ENCODE measurements at places on chromosomes 4 and X.
A peak's percentile ranks its signal among the peaks of the same experiment; 100 is the strongest.

- ATAC-seq = no peak
These were observed 515.7 kb downstream of the SMARCA1 start for GRCh38 chrX:129007631-129008030.

DNA sequence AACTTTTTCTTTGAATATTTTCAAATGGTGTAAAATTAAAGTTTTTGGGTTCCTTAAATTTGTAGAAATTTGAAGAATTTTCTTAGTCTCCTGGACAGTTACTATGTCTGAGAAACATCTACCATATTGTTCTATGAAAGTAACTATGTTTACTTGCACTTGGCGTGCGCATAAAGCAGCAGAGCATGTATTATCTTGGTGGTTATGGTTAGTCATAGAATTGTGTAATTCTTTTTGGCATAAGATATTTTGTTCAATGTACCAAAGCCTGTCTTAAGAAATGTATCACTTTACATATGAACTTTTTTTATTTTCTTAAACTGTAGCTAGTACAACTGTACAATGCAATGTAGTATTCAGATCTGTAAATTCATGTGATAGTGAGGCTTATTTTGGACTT lies 49.2 kb downstream of the CDS1 start:
- no peak for ATAC-seq

DNA sequence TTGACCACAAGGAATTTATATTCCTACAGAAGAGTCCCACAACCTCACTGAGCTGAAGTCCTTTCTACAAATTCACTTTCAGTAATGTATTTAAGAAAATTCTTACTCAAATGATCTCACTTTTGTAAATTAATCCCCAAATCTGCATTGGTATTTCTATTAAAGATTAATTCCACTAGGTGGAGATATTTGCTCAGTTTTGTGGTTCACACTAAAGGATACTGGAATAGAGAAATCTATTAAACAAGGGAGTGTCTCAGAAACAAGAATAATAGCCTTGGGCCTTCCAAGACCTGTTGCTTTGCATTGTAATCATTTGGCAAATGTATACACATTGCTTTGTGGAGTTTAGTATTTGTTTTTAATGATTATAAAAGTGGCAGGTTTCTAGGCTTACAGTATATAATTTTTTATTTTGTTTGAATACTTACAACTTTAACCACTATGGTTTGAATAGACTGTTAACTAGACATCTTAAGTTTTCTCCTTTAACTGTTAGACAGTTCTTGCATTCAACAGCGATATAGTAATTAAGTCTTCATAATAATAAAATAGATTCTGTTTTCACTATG lies 25.9 kb downstream of the CFAP299 start:
- ATAC-seq = no peak

DNA sequence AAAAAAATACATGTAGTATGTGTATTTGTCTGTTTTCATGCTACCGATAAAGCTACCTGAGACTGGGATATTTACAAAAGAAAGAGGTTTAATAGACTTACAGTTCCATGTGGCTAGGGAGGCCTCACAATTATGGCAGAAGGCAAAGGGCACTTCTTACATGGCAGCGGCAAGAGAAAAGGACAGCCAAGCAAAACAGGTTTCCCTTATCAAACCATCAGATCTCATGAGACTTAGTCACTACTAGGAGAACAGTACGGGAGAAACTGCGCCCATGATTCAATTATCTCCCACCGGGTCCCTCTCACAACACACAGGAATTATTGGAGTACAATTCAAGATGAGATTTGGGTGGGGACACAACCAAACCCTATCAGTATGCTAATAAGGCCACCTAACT lies 137.0 kb upstream of the ELOVL6 start:
- no peak for ATAC-seq

DNA sequence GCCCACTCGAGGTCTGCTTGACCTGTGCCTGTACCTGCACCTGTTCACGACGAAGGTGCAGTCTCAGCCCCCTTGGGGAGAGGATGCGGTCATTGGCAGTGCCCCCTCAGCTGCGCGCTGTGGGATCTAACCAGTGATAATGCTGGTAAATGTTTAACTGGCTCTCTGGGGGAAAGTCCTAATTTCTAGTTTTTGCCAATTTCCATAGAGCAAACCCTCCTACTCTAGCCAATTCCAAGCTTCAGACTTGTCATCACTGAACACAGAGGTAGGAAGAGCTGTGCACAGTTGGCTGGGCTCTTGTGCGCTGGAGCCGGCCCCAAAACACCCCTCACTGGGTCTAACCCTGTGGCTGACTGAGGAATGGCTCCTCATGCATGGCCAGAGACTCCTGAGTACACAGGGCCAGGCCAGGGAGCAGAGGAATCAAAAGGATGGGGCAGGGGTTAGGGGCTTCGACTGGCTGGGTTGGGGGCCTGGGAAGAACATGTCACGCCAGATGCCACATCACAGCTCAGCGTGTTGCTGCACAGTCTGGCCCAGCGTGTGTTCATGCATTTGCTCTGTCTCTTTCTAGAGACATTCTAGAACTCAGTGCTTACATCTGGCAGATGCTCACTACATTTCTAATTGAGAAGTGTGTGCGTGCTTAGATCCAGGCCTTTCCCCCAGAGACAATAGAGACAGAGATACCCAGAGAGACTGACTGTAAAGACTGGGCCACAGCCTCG lies 270.8 kb downstream of the BCOR start:
- ATAC-seq = no peak

GRCh38 chr4:157674699-157675098 lies 454.2 kb downstream of the GRIA2 start:
- no peak for ATAC-seq

DNA sequence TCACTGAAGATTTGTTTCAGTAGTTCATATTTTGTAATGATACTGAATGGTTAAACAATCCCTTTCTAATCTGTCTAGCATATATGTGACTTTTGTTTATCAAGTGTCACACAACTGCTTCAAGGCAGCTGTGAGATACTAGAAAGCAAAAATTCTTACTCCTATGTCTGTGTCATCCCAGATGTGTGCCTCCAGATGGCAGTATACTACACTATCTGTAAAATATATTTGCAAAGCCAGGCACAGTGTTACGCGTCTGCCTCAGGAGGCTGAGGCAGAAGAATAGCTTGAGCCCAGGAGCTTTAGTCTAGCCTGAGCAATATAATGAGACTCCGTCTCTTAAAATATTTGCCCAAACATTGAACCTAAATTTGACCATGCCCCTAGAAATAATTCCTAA lies 4.0 kb downstream of the NUDT10 start:
- peak; percentile 54 for ATAC-seq

- peak; percentile 80 for ATAC-seq
These were observed 7.2 kb upstream of the CPLX1 start for GRCh38 chr4:833156-833555.

- peak; percentile 70 for ATAC-seq
These were observed 62.4 kb downstream of the TRAPPC11 start for GRCh38 chr4:183721207-183722081.

DNA sequence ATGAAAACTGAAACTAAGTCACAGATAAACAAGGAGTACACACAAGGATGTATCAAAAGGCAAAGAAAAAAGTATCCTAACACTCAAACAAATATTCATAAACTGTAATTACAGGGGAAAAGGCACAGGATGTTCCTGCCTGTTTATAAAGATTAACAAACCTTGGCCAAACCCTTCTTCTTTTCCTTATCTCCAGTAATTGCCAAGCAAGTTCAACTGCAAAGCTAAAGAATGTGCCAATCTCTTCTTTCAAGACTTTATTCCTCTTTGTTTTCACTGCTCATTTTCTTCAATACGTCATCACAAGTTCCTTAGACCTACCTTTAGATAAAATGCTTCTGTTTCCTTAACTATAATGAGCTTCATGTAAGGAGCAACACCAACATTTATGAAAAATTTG lies 171.2 kb downstream of the AMELX start:
- ATAC-seq = no peak

GRCh38 chr4:5963611-5964010 lies 54.6 kb downstream of the C4orf50 start:
- ATAC-seq = no peak

DNA sequence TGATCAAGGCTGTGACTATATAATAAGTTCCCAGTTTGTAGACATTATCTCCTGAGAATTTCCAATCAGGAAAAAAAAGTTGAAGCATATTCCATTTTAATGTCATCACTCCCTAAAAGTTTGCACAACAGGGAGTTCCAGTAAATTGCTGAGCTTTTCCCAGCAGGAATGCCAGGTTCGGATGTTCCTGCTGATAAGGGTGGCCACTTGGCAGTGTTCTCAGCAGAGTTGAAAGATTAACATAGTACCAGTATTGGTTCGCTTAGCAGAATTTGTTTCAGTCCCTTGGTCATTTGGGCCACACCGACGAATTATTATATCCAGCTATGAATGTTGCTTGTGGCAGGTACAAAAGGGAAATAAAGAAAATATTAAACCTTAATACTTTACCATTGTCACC lies 5.2 kb upstream of the CXCL2 start:
- no peak for ATAC-seq

DNA sequence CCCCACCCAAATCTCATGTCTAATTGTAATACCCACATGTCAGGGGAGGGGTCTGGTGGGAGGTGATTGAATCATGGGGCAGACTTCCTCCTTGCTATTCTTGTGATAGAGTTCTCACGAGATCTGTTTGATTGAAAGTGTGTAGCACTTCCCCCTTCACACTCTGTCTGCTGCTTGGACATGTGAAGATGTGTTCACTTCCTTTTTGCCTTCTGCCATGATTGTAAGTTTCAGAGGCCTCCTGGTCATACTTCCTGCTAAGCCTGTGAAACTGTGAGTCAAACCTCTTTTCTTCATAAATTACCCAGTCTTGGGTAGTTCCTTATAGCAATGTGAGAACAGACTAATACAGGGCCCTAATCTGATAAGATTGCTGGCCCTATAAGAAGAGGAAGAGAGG lies 1514.8 kb downstream of the RPA4 start:
- no peak for ATAC-seq

DNA sequence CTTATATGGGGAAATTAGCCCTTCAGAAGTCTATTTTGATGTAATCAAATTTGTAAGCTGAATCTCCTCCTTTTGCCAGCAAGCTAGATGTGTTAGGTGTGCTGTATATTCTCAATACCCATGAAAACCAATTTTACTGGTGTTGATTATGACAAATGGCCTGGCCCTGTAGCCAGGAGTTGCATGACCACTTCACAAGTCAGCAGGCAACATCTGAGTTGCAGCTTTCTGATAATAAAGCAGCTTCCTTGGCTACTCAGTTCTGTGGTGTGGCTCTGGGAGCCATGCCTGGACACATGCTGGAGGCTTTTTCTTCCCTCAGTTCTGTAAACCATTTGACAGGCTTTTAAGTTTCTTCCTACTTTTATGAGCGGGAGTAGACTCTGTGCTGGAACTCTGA lies 154.1 kb upstream of the CXCL13 start:
- ATAC-seq = no peak

- no peak for ATAC-seq
These were observed 60.8 kb downstream of the SHROOM2 start for GRCh38 chrX:9847071-9847470.

DNA sequence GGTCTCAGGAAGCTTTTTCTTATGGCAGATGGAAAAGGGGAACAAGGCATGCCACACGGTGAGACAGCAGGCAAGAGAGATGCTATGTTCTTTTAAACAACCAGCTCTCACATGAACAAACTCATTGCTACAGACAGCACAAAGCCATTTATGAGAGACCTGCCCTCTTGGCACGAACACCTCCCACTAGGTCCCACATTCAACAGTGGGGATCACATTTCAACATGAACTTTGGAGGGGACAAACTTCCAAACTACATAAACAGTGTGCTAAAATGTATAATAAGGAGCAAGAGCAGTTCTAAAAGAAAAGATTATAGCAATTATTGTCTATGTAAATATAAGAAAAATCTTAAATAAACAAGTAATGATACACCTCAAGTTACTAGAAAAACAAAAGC lies 391.8 kb upstream of the CPXCR1 start:
- no peak for ATAC-seq

DNA sequence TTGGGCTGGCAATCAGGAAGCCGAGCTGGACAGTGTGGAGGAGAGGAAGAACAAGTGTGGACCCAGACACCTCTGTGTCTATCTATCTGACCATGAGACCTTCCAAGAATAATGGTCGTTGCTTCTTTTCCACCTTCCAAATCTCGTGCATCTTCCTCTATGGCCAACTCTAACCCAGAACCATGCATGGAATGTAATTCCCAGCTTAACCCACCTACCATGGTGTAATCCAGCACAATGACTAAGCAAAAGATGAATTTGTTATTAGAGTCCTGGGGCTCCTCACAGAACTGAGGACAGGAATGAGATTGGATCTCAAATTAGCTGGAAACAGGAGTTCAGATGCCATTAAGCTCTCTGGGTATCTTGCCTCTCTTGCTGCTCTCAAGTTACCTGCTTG lies 17.4 kb upstream of the TMEM184C start:
- no peak for ATAC-seq

DNA sequence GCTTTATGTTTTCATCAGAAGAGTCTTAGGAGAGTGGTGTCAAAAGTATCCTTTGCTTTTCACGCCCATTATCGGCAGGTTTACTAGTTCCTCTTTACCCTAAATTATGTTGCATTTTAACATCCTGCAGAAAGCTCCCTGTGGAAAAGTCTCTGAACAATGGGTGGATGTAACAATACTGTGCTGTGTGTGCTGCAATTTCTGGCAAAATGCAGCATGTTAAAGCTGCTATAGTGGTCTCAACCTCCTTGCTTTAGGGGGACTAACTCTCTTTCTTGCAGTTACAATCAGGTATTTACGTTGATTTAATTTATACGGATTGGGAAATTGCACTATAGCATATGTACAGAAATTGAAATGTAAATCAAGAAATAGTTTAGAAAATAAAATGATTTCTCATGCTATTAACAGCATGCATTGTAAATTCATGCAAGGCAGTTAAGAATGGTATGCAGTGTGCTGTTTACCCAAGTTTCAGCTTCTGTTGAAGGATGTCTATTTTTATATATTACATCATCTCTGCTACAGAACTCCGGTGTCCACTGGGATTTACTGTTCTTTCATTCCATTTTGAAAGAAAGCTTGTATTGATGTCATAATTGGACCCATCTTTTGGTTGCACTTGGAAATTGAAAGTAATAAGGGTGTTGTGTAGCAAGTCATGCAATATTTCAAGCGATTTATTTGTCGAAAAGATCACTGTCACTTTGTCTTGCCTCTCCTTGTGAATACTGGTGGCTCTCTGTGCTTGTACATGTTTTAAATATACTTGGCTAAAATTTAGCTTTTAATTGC lies 145.7 kb downstream of the RAPGEF2 start:
- ATAC-seq = no peak

GRCh38 chr4:70559211-70559830 lies 32.7 kb upstream of the AMBN start:
- ATAC-seq = no peak

DNA sequence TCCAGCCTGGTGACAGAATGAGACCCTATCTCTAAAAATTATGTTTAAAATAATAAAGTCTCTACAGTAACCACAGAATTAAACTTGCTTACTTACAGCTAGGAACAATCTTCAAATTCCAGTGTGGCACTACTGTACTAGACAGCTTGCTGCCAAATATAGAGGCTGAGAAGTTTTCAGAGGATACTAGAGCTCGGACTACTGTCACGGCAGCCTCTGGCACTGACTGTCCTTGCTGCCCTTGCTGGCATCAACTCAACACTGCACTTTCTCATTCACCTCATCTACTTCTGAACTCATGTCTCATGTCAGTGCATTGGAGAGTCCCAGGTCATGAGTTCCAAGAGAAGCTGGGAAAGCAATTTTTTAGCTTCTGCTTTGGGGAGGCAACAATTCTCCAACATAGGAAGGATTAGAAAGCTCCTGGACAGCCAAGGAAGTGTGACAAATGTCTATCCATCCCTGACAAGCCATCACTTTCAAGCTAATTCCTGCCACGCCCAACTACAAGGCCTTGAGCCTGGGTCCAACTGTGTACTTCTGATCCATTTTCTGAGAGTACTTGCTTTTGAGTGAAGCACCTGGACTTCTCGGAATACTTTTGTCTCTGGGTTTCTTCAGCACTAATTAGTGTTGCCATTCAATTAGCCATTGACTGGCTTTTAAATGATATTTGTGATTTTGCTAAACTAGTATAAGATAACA lies 98.6 kb upstream of the NR3C2 start:
- ATAC-seq = no peak
